ENCODE measurements at places on chromosomes 4 and X.

DNA sequence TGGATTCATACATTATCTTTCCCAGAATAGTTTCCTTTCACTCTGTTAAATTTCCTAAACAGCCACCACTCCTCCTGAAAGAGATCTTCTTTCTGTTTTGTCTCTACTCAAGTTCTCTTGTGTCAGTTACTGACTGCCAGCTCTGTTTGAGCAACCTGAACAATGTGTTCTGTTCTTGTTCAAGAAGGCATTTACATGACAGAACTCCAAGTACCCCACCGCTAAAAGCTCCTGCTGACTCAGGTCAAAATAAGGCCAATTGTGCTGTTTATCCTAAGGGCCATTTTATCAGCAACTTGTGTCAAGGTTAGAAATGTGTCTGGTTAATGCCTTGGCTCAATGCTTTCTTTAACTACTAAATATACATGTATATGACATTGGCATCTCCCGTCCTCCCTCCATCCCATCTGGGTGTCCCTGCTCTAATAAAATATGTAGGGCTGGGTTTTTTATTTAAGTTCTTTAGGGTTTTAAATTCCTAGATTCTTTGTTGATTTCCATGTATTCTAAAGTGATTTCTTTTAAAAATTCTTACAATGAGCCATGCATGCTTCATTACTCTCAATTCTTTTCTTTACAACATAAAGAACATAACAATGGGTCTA, 144.3 kb upstream of the PAQR3 start:
- no peak for DNase-seq

DNA sequence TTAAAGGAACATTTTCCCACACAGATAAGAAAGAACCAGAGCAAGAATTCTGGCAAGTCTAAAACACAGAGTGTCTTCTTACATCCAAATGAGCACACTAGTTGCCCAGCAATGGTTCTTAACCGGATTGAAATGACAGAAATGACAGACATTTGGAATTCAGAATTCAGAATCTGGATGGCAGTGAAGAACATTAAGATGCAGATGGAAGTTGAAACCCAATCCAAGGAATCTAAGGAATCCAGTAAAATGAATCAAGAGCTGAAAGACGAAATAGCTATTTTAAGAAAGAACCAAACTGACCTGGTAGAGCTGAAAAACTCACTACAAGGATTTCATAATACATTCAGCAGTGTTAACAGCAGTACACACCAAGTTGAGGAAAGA, 21.5 kb downstream of the ANAPC10 start:
- DNase-seq: peak; percentile 34

DNA sequence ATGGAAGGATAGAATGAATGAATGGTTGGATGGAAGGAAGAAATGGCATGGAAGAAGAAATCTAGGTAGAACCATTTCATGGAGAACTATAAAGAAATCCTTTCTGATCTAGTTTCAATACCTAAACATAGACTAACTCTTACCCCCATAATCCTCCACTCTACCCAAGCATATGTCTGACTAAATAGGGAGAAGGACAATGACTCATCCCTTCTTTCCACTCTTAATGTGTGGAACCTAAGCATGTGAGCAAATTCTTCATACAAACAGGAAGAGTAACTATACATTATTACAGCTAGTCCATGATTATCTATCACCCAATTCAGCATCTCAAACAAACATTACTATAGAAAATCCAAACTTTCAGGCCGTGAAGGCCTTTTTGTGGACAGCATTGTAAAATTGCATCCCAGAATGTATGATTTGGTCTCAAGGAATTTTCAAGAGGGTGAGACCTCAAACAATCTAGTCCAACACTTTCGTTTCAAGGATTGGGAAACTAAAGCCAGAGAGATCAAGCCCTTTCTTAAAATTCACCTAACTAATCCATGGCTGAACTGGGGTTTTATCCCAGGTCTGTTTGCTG, 11.2 kb downstream of the C1QTNF7 start:
- DNase-seq: peak; percentile 55

DNA sequence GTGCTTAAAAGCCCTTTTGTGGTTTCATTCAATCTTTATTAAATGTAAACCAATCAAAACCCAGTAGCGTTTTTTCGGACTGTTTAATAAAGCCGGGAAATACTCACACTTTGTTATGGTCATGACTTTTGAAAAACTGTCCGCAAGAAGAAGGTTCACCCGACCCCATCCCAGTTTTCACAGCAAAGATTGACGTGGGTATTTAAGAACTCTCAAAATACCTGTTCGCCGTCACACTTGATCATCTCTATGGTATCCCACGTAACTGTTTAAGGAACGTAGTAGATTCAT, 20.9 kb downstream of the ETDB start:
- no peak for DNase-seq

DNA sequence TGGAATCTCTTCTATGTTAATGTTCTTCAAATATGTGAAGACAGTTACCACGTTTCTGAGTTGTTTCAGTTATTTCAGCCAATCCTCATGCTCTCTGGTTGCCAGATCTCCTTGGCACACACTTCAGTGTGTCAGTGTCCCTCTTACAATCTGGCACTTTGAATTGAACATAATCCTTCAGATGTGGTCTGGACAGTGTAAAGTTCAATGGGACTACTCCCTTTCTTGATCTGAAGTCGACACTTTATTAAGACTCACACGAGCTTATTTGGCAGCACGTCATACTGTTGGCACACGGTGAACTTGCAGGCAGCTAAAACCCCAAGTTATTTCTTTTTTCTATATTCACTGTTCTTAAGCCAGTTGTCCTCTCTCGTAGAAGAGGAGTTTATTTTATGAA, 28.2 kb downstream of the ARSJ start:
- DNase-seq: peak; percentile 43

DNA sequence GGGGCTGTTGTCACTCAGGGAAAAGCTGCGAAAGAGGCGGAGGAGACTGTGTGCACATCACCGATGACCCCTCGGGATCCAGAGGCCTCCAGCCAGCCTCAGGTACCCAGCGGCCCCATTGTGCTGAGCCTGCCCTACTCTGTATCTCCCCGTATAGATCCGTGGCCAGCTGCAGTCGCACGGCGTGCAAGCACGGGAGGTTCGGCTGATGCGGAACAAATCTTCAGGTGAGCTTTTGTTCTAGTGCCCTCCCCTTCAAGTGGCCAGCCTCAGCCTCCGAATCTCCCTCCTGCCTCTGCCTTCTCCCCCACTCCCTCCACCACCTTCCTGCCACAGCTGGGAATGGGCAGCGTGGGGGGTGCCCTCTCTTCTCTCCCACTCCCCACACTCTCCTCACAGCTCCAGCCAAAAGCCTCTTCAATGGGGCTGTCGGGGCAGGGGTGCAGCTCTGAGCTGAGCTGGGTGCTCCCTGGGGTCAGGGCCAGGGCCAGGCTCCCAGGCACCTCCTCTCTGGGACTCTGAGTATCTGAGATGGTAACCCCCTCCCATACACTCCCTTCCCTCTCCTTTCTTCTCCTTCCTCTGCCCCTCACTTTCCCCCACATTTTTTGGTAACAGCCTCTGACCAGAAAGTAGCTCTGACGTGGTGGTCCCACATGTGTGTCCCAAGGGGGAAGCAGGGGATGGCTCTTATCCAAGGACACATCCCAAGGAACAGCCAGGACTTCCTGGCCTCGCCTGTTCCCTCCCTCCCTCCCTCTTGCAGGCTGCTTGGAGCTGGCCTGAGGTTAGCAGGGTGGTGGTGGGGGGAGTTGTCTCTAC, 20.4 kb upstream of the UBA1 start:
- no peak for DNase-seq

- DNase-seq: peak; percentile 84
Measured at GRCh38 chr4:56937262-56937661, 29.6 kb downstream of the REST start.

GRCh38 chr4:119116021-119116420, 19.6 kb upstream of the MYOZ2 start:
- DNase-seq: no peak

- no peak for DNase-seq
Measured at GRCh38 chrX:53556868-53557267, 122.7 kb upstream of the HSD17B10 start.

GRCh38 chr4:88441696-88442095, 15.2 kb upstream of the HERC5 start:
- DNase-seq: no peak

GRCh38 chrX:136192839-136193414, 45.6 kb downstream of the FHL1 start:
- peak; percentile 81 for DNase-seq

DNA sequence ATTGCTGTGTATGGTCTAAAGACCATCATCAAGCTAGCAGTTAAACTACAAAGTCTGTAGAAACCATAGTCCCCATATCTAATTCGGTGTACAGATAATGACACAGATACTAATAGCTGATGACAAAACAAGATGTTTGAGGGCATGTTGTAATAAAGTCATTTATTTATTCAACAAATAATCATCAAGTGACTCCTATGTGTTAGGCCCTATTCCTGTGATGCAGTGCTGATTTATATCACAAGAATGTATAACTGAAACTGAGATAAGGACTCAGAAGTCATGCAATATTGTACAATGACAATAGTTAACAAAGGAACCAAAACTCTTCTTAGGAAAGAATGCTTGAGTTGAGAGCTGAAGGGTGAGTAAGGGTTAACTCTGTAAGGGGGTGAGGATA, 315.0 kb upstream of the NR3C2 start:
- DNase-seq: no peak

- DNase-seq: peak; percentile 98
Measured at GRCh38 chr4:38667085-38667893, 3.3 kb downstream of the KLF3 start.

DNA sequence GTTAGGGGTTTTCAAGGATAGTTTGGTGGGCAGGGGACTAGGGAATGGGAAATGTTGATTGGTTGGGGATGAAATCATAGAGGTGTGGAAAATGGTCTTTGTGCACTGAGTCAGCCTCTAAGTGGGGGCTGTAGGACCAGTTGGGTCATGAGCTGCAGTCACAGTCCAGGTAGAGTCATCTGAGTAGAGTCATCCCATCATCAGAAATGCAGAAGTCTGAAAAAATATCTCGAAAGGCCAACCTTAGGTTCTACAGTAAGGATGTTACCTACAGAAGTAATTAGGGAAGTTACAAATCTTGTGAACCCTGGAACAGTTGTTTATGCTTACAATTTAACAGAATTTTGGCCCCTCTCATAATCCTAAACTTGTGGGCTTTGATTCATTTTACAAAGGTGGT, 63.4 kb upstream of the AP1S2 start:
- DNase-seq: no peak

- DNase-seq: no peak
Measured at GRCh38 chrX:150358651-150359050, 4.5 kb upstream of the MAMLD1 start.

GRCh38 chrX:39848900-39849299, 248.9 kb downstream of the BCOR start:
- DNase-seq: peak; percentile 62

DNA sequence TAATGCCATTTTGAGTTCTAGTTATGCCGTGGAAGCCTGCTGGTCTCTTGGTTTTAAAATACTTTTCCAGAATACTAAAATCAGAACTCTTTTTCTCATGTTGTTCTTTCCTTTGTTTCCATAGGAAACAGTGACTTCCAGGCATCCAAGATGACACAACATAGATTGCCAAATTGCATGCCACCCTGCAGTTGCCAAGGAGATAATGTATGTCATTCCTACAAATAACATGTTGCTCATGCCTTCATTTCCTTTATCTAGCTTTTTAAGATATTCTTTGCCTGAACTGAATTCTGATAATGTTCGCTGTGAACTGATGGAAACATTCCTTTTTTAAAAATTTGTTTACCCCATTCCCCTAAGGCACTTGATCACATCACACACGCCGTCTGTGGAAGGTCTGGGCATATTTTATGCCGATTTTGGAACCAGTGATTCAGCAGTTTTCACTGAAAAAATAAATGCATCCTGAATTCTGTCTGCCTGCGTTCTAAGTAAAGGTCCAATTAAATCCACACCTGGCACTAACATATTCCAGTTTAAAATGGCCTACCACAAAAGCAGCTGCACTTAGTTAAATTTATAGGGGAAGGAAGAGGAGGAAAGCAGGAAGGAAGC, 38.0 kb upstream of the COX7B2 start:
- no peak for DNase-seq

- DNase-seq: peak; percentile 33
Measured at GRCh38 chr4:148998719-148999118, 556.5 kb upstream of the NR3C2 start.

DNA sequence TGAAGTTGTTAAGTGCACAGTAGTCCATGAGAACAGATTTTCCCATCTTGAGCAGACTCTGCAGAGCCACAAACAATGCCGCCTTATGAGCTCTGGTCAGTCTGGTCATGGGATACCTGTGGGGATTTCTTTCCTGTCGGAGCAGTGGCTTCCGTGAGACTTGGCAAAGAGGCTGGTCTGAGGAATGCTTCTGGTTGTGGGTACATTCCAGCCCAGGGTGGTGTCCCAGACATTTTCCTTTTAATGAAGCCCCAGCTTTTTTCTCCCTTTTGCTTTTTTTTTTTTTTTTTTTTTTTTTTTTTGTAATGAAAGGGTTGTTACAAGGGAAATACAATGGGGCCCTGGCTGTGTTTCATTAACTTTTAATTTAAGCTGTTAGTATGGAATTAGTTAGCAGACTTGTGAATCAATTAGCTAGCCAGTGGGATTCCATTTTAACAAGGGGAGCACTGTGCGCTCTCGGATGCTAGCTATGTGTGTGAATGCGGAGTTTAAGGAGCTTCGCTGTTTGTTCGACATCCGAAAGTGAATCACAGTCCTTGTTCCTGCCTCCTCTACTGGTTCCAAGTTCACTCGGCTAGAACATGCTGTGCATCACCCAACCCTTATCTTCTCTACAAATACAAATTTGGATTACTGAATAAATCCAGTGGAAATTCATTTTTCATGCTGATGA, 225.1 kb downstream of the CBR4 start:
- peak; percentile 40 for DNase-seq

DNA sequence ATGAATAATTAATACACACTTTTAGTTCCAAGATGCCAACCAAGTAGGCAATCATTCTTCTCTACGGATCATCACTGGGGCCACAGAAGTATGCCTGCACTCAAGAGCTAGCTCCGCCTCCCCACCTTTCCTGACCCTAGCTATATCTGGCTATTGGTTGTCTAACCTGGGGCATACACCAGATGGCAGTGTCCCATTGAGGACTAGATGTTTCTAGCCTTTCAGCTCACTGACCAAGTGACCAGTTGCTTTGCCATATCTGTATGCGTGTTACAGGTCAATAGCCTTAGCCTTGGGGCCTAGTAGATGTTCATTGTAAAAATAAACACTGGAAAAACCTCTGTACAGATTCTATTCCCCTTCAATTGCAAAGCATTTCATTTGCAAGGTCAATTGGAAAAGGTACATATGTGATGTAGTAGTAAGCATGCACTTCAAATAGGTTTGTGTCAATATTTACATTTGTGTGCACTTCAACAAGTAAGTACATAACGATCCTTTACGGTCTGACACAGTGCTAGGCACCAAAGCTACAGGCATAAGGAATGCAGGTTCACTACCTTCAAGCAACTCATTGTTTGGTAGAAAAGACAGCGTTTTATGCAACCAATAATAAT, 521.7 kb downstream of the PPARGC1A start:
- DNase-seq: no peak

DNA sequence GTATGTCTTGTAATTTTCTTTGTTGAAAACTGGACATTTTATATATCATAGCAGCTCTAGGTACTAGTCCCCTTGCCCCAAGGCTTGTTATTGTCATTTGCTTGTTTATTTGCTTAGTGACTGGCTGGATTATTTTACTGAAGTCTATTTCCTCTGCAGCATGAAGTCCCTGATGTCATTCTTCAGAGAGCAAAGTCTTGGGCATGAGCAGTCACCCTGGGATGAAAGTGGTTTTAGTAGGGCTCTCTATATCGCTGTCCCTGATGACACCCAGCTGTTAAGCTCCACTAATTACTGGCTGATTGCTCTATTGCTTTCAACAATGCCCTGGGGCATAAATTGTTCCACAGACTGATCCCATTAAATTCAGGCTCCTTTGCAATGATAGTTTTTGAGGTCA, 113.5 kb upstream of the USP9X start:
- no peak for DNase-seq

All from fibroblast of upper back skin (primary cell).